PC-9 (cell line): ENCODE measurements at places on chromosomes 7 and 10.

GRCh38 chr7:129914536-129915272 is 38.1 kb downstream of the UBE2H start:
- no peak for DNase-seq

GRCh38 chr10:109467551-109467950 is 455.8 kb downstream of the XPNPEP1 start:
- DNase-seq = no peak

DNA sequence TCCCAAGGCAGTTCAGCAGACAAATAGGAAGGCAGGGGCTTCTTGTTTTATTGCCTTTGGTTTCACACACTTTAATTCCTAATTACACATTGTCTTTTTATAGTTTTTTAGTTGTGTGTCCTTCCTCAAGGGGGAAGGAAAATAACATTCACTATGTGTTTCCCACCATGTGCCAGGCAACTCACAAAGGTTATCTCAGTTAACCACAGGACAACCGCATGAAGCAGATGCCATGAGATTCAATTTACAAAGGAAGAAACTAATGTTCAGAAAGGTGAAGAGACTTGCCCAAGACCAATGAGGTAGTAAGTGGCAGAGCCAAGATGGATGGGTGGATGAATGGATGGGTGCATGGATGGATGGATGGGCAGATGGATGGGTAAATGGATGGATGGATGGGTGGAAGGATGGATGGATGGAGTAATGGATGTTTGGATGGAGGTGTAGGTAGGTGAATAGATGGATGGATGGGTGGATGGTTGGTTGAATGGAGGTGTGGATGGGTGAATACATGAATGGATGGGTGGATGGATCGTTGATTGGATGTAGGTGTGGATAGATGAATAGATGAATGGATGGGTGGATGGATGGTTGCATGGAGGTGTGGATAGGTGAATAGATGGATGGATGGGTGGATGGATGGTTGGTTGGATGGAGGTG is 77.9 kb downstream of the ARHGAP22 start:
- no peak for DNase-seq

- DNase-seq = no peak
Observed at GRCh38 chr7:93047514-93048099, 70.2 kb downstream of the SAMD9 start.

DNA sequence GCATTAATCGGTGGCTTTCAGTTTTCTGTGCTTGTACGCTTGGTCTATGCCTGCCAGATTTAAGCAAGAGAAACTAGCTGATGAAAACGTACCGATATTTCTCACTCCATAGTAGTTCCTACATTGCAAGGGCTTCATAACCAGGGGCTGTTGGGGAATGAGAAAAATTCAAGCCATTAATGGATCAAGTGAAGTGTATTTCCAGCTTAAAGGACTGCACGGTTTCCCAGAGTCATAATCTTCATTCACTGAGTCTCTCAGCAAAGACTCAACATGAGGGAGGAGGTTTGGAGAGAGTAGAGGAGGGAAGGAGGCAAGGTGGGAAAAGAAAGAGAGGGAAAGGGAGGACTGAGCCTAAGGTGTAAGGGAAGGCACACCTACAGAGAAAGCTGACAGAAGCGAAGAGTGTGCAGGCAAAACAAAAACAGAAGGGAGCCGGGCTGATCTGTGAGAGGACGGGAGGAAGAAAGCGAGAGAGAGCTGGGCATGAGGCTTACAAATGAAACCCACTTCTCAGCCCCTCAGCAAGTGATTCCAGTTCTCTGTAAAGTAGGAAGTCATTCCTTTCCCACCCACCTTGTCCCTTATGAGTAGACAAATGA is 625 bp downstream of the GIMAP2 start:
- no peak for DNase-seq

- no peak for DNase-seq
Observed at GRCh38 chr10:47288916-47289495, 11.0 kb upstream of the GDF10 start.

GRCh38 chr10:132942101-132943057 is at the start of gene CFAP46:
Gene CFAP46 (minus strand): TSS chr10:132942570. CDS start chr10:132942484, 86 bp downstream.
- DNase-seq = no peak

DNA sequence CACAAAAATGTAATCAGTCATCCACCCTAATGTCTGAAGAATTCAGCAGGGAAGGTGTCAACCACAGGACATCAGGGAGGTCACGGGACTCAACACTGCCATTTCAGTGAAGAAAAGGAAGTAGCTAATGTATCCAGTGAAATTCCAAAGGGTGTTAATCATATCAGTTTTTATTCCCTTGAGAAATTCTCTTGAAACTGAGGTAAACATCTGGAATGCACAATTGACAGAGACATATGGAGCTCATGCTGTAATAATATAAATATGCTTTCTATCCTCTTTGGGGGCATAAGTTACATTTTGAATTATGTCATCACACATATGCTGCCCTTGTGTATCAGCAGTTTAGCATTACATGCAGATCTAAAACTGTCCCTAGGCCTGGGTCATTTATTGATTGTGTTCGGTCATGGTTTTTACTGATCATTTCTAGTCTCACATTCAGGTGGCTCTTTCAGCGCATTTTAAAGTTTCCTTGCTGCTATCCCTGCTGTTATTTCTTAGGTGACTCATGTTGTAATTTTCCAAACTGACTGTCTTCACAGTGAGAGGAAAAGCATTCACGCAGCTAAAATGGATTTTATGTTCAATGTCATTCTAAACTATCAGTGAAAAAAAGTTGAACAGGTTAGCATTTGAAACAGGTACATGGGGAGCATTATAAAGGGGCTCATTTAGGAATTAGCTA is 273.9 kb downstream of the TSPAN12 start:
- DNase-seq = peak; percentile 65

- DNase-seq = no peak
Observed at GRCh38 chr10:112761256-112761655, 188.8 kb upstream of the TCF7L2 start.

- no peak for DNase-seq
Observed at GRCh38 chr10:7192061-7192460, 218.8 kb downstream of the SFMBT2 start.
